Activated naive CD8-positive, alpha-beta T cell treated with anti-CD3 and anti-CD28 coated beads, Interleukin-2, amount 10 ng/mL, durations not matched to agents 7 days and 5 days (primary cell): ENCODE measurements at places on chromosomes 13 and 19. TPM values are rescaled to one million over a fixed set of nuclear protein-coding genes. Genes with fewer than 3 reads are reported as not detected.
A peak's percentile ranks its signal among the peaks of the same experiment; 100 is the strongest.

- peaks cover 10% of the 10 kb centered on the region for H3K27me3 ChIP-seq
- no peaks in the 10 kb centered on the region for H3K36me3 ChIP-seq
- no peak for DNase-seq
These were observed 182.0 kb downstream of the DNAJC15 start for GRCh38 chr13:43205416-43205815.

DNA sequence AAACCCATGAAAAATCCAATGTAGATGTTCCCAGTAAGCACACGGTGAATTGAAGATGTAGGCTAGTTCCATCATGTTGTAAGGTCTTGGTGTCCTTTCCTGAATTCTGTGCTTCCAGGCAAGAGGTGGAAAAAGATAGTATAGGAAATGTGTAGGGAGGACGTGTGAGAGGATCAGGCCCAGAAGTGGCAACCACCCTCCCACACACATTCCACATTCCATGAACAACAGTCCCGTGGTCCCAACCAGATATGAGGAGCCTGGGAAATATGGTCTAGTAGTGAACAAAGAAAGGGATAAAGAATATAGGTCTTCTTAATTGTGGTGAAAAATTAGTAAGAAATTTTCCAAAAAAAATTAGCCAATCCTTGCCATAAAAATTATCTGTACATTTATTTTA, 1254.2 kb upstream of the SLC10A2 start:
- no peak for DNase-seq
- H3K27ac ChIP-seq: no peak overlapping the region
- H3K27me3 ChIP-seq: no peaks in the 10 kb centered on the region
- no peak overlapping the region for H3K4me3 ChIP-seq
- no peaks in the 10 kb centered on the region for H3K4me1 ChIP-seq
- no peaks in the 10 kb centered on the region for H3K36me3 ChIP-seq

DNA sequence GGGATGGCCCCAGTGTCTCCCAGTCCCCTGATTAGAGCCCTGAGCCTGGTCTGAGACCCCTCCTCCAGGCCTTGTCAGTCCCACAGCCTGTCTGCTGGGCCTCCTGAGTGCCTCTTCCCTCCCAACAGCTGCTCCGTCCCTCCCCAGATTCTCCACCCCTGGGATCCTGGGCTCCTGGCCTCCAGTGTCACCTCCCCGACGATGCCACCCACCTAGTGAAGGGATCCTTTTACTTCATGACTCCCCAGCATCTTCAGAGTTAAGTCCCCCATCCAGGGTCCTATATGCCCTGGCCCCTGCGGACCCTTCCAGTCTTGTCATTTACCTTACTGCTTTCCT, 4.4 kb upstream of the PRX start:
- no peak overlapping the region for H3K4me3 ChIP-seq
- no peak for DNase-seq
- peaks cover 37% of the 10 kb centered on the region for H3K4me1 ChIP-seq
- H3K27me3 ChIP-seq: peaks cover 2% of the 10 kb centered on the region

- H3K36me3 ChIP-seq: no peaks in the 10 kb centered on the region
- H3K4me3 ChIP-seq: peak overlapping the region; percentile 92
- peaks cover 14% of the 10 kb centered on the region for H3K4me1 ChIP-seq
- H3K27me3 ChIP-seq: peaks cover 12% of the 10 kb centered on the region
- H3K27ac ChIP-seq: peak overlapping the region; percentile 95
These were observed 42.3 kb downstream of the GJA3 start for GRCh38 chr13:20118268-20119140.

DNA sequence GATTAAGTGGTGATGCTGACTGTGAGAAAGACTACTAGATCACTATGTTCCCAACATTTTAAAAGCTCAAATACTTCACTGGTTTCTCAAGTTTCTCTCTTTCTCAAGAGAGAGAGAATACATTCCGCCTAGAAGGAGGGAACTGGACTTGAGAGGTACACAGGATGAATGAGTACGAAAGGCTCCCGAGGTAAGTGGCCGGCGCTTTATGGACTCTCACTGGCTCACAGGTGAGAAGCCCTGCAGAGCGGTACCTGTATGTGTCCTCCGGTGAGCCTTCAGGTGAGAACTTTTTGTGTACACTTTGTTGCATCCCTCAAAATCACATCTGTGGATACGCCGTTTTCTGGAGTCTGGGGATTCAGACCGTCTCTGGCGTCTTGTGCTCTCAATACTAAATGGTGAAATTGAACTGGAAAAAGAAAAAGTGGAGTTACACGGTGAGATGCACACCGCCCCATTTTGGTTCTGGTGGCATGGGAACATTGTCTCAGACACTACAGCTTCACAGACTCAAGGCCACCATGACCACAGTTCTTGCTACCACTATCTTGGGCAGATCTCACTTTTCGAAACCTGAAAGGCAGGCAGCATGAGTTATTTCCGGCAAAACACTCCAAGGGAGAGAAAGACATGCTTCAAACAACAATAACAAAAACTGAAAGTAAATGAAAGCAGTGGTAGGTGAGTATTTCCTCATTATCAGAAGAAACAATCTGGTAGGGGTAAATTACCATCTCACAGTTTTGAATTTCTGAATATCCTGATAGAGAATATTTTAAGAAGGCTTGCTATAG, 418.9 kb downstream of the KLF12 start:
- H3K27ac ChIP-seq: peak overlapping the region; percentile 91
- peaks cover 41% of the 10 kb centered on the region for H3K36me3 ChIP-seq
- peak overlapping the region; percentile 67 for H3K4me3 ChIP-seq
- peak; percentile 37 for DNase-seq

GRCh38 chr13:30021611-30022010, 171.2 kb upstream of the UBL3 start:
- H3K36me3 ChIP-seq: no peaks in the 10 kb centered on the region
- H3K4me1 ChIP-seq: no peaks in the 10 kb centered on the region
- H3K27me3 ChIP-seq: peaks cover 2% of the 10 kb centered on the region

GRCh38 chr19:34220472-34221063, 33.8 kb upstream of the GARRE1 start:
- H3K4me3 ChIP-seq: no peak overlapping the region
- peaks cover 50% of the 10 kb centered on the region for H3K36me3 ChIP-seq
- H3K27ac ChIP-seq: no peak overlapping the region
- DNase-seq: no peak
- H3K27me3 ChIP-seq: no peaks in the 10 kb centered on the region

GRCh38 chr13:113356596-113356995, 7.3 kb downstream of the GRTP1 start:
- H3K4me3 ChIP-seq: no peak overlapping the region
- no peak overlapping the region for H3K27ac ChIP-seq
- DNase-seq: no peak
- no peaks in the 10 kb centered on the region for H3K36me3 ChIP-seq
- H3K4me1 ChIP-seq: peaks cover 1% of the 10 kb centered on the region

DNA sequence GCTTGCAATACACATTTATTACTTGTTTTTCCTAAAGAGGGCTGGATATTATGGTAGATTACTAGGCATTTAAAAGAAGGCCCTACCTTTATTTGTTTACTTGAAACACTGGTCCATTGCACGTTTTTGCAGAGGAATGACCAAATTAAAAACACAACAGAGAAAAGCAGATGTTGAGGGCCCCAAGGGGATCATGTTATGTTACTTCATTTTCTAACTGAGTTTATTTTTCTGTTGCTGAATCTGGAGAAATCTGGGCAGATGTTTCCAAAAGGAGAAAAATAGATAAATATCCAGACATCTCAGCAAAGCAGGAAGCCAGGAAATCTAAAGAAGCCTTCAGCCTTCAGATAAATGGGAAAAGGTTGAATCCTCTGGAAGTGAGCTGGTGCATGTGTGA, 353.0 kb downstream of the NDFIP2 start:
- H3K4me1 ChIP-seq: no peaks in the 10 kb centered on the region
- no peaks in the 10 kb centered on the region for H3K27me3 ChIP-seq
- DNase-seq: no peak

DNA sequence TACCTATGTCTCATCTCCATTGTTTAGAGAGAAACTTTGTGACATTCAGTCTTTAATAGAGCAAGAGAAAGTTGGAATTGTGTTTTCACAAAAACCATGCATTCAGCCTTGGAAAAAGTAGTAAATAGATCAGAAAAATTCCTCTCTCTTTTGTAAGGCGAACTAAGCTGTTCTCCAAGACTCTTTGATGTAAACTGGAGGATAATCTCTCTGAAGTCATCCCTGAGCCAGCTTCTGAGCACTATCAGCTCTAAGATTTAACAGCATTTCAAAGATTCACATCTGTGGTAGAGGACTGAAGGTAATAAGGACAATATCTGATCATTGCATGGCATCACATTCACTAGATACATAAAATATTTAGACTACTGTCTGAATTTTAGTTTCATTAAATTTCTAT, 904.6 kb upstream of the ATXN8OS start:
- no peak overlapping the region for H3K4me3 ChIP-seq
- DNase-seq: no peak

- peaks cover 9% of the 10 kb centered on the region for H3K4me1 ChIP-seq
- H3K27me3 ChIP-seq: no peaks in the 10 kb centered on the region
- DNase-seq: no peak
These were observed 4.8 kb downstream of the PIAS4 start for GRCh38 chr19:4012092-4012974.

DNA sequence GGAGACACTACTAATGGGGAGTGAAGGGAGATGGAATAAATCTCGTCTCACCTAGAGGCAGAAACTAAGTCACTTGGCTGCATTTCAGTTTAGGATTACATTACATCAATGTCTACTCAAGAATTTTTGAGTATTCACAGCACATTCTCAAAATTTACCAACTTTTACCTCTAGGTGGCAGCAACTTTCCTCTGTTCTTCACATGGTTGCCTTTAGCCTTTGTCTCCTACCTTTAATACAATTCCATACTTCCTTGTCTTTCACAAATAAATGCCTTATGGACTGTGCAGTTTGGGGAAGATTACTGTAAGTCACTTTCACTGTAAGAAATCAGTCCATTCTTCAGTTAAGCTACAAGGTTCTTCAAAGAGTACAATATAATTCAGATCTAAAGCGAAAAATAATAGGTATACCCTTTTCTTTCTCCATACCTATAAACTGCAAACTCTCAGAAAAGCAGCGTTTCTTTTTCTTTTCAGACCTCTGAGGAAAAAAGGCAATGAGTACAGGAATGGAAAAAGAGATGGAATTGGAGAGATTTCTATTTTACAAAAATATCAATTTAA, 379.4 kb downstream of the KLF12 start:
- peaks cover 9% of the 10 kb centered on the region for H3K4me1 ChIP-seq
- no peak overlapping the region for H3K27ac ChIP-seq
- DNase-seq: no peak
- H3K36me3 ChIP-seq: peaks cover 9% of the 10 kb centered on the region

DNA sequence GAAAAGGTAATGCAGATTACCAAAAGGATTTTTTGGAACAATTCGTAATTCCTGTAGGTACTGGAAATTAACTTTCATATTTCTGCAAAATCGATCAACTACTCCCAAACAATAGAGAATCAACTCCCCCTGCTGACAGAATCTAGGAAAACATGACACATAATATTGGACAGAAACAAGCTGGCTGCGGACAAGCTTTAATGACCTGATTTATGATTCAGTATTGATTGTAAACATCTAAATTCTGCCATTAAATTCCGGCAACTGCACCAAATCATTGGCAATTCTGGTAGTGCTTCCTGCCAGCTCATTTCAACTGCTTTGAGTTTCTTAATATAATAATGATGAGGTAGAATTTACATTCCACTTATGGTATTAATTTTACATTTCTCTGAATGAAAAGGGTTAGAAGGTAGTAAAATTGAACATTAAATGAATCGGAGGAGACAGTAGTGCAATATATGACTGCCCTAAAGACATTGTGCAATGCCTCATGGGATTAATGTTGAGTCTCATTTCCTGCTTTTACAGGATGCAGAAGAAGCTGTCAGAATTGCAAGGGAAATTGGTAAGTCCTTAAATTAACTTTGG, 146.5 kb downstream of the PCCA start:
- H3K27me3 ChIP-seq: peaks cover 3% of the 10 kb centered on the region
- no peak for DNase-seq
- H3K36me3 ChIP-seq: peaks cover 2% of the 10 kb centered on the region
- no peak overlapping the region for H3K27ac ChIP-seq
- H3K4me3 ChIP-seq: no peak overlapping the region
- H3K4me1 ChIP-seq: peaks cover 7% of the 10 kb centered on the region

GRCh38 chr13:106534639-106535551, 567 bp downstream of the EFNB2 start:
- H3K27me3 ChIP-seq: peaks cover 39% of the 10 kb centered on the region
- peaks cover 12% of the 10 kb centered on the region for H3K4me1 ChIP-seq
- no peaks in the 10 kb centered on the region for H3K36me3 ChIP-seq

- H3K4me3 ChIP-seq: no peak overlapping the region
- H3K4me1 ChIP-seq: no peaks in the 10 kb centered on the region
- H3K27me3 ChIP-seq: peaks cover 13% of the 10 kb centered on the region
These were observed 261.3 kb downstream of the LMO7 start for GRCh38 chr13:75897386-75897785.

EBI3 gene
- total RNA-seq: 0.33 TPM

PLK5 gene
- not detected for total RNA-seq

ANGPTL4 gene
- not detected for total RNA-seq

PALM3 gene
- total RNA-seq: not detected

LYPD3 gene
- total RNA-seq: 1.8 TPM
